ENCODE measurements at places on chromosomes 2 and 18.

GRCh38 chr2:171874963-171875362, 19.1 kb downstream of the SLC25A12 start:
- no peak for DNase-seq

GRCh38 chr2:215556979-215557378, 121.1 kb upstream of the FN1 start:
- DNase-seq = no peak

GRCh38 chr2:217707131-217707611, 295.6 kb downstream of the TNS1 start:
- no peak for DNase-seq

DNA sequence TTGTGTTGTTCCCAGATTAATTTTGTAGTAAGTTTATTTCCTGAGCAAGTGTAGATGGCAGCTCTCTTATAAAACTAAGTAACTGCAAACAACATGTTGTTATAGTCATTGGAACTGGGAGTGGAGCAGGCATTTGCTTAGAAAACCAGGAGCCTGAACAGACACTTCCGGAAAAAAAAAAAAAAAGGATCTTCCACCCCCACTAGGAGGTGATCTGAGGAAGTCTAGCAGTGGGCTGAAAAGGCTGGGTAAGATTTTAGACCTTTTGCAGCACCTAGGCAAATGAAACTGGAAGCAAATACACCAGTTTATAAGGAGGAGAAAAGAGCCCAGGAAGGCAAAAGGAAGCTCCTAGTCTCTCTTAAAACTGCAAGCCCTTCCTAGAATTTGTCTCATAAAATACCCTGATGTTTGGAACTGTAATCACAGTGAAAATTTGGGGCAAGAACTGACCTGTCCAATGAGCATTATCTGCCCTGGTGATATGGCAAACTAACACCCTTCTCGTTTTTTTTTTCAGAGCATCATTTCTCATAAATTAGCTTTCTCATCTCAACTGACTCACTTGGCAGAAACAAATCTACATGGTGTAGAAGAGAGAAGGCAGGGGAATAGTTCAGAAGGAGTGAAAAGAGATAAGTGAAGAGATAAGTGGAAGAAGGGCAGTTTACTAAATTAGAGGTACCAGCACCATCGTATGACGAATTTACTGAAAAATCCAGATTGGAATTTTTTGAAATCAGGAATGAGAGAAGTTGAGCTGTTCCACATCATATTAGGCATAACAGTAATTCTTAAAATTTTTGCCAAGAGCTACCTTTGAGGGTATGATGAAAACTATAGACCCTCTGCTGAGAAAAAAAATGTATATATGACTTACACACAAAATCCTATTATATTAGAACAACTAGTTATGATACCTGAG, 4.2 kb upstream of the CCNYL1 start:
- DNase-seq = no peak
